NCI-H2081 treated with DMSO at 0.1 percent for 48 hours (cell line): ENCODE measurements at places on chromosomes 4 and X.

GRCh38 chrX:150163956-150164726, 199.0 kb upstream of the MAMLD1 start:
- no peak for DNase-seq

- DNase-seq = no peak
Measured at GRCh38 chr4:92658318-92658717, 354.6 kb downstream of the GRID2 start.

DNA sequence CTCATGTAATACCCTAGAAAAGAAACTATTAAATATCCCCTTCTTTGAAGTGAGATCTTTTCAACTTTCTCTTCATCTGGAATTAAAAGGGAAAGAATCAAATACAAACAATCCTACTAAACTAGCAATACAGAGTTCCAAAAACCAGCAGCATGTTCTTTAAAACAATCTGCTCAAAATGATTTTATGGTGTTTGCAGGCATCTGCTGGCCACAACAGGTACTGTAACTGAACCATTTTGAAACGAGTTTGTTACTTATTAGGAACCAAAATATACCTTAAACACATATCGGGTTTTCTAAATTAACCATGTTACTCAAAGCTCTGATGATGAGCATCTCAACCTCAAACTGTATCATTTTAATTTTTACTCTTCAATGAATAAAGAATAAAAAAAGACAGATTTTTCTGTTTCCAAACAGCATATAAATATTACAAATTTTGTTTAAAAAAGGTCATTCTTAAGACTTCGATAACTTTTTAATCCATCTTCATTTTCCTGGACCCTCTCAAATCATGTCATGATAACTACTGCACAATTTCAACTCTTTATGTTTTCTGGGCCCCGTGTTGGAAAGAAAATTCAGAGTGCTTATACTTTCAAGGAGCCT, 56.5 kb downstream of the ARAP2 start:
- DNase-seq = no peak

- no peak for DNase-seq
Measured at GRCh38 chr4:183181081-183181480, 82.0 kb downstream of the WWC2 start.

- no peak for DNase-seq
Measured at GRCh38 chrX:12239356-12240082, 101.2 kb downstream of the FRMPD4 start.
